Activated T-cell treated with anti-CD3 and anti-CD28 coated beads, Interleukin-2, amount 50 U/mL, for 24 hours (primary cell): ENCODE measurements at places on chromosomes 6 and 20.

DNA sequence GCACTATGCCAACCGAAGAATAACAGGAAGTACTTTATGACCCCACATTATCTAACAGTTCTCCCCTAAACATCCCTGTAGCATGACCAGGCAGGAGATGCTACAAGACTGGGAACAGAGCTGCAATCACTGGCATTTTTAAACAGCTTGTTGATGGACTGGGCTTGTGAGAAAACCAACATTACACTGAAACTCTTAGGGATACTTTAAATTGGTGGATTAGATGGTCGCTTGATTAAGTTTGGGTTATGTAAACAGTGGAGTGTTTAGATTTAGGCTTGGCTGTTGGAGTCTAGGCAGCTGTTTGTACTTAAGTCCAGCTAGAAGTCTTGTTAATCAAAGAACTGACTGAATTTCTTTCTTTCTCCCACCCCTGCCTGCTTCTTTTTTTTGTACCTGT, 234.1 kb upstream of the BMP2 start:
- DNase-seq: no peak

DNA sequence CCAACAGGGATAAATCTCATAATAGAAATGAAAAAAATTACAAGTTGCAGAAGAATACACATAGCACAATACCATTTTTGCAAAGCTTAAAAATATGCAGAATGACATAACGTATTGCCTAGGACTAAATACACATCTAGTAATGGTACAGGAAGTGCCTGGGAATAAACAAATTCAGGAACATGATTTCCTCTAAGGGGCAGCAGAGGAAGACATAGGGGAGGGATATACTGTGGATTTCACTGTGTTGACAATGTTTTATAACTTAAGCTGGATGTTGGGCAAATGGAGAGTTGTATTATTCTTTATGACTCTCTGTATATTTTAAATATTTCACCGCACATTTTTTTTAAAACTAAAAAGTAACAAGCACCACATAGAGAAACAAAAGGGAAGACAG, 5.6 kb upstream of the GLO1 start:
- no peak for DNase-seq

GRCh38 chr6:170150590-170150945, 140.3 kb downstream of the DLL1 start:
- DNase-seq: no peak

- DNase-seq: no peak
Observed at GRCh38 chr6:79597155-79597554, 34.0 kb upstream of the SH3BGRL2 start.

GRCh38 chr20:59458645-59459044, 145.7 kb upstream of the PHACTR3 start:
- no peak for DNase-seq

GRCh38 chr6:30754631-30755030, 10.3 kb upstream of the IER3 start:
- no peak for DNase-seq

GRCh38 chr6:161168281-161168891, 105.5 kb downstream of the AGPAT4 start:
- no peak for DNase-seq

DNA sequence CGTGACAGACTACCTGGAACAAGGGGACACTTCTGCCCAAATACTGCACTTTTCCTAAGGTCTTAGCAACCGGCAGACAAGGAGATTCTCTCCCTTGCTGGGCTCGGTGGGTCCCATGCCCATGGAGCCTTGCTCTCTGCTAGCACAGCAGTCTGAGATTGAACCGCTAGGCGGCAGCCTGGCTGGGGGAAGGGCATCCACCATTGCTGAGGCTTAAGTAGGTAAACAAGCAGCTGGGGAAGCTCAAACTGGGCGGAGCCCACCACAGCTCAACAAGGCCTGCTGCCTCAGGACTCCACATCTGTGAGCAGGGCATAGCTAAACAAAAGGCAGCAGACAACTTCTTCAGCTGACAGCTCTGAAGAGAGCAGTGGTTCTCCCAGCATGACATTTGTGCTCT, 87.8 kb upstream of the ASCC3 start:
- DNase-seq: no peak

DNA sequence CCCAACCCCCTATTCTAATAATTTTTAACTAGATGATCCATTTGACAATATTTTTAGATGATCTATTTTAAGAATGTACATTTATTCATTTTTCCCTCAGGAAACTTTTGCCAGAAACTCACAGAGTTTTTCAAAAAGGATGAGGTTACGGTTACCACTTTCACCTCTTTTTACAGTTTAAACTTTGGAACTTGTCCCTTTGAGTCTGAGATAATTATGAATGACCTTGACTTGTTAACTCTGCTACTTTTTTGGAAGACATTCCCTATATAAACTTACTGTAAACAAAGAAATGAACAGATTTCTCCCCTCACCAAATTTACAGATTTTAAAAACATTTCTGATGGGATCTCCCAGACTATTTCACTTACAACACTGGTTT, 18.4 kb upstream of the BLOC1S5 start:
- DNase-seq: no peak

DNA sequence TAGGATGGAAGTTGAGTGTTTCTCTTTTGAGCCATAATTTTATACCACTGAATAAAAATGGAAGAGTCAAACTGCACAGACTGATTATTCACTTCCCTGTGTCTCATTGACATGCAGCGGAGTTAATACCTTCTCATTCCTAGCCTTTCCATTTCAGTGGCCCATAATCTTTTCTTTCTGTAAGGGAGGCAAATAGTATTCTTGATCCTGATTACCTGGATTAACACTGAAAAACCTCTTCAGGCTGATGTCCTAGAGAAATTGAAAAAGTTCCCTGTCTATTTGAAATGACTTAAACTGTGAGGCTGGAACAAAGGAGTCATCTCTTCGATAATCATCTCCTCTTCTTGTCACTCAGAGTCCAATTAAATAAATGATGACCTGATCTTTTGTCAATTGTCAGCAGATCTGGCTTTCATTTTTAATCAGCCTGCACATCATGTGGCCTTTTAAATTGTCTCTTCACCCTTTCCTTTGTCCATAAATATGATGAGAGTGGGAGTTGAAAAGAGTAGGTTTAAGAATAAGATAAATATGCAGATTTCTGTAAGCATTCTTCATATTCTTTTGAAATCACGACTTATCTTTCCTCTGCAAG, 713.0 kb downstream of the EPM2A start:
- no peak for DNase-seq

DNA sequence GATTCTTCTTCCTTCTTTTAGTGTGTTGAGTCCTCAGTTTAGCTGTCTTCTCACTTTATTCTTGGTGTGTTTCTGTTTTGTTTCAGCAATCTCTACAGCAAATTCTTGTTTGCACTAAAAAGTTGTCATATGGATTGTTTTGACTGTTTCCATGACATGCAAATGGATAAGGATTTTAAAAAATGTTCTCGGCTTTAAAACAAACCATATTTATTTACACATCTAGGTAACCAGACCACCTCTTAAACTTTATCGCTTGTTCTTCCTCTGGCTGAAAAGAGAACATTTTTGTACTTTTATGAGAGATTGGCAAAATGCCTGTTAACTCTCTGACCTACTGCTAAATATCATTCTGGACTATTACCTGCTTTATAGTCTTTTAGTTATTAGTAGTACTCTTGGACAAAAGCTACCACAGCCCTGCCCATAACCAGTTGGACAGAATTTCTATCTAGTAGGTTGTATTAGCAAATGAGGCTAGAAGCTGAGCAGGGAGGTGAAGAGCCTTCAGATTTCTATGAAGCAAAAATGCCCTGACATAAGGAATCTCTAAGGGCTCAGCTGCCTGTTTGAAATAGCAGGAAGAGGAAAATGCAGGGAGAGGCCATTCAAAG, 268.3 kb downstream of the CD109 start:
- no peak for DNase-seq

DNA sequence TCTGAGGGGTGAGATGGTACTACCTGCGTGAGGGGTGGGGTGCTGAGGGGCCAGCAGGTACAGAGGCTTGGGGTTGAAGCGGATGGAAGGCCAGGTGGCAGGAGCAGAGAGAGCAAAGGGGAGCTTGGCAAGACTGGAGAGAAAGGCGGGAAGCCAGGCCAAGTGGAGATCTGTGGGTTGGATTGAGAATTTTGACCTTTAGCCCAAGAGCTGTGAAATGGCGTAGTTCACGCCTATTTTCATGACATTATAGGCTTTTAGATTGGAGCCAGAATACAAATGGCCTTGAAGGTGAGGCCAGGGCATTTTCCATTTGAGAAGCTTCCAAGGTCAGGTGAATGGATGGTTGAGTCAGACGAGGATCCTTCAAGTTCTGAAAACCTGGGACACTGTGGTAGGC, 2.5 kb downstream of the ATRN start:
- DNase-seq: no peak

DNA sequence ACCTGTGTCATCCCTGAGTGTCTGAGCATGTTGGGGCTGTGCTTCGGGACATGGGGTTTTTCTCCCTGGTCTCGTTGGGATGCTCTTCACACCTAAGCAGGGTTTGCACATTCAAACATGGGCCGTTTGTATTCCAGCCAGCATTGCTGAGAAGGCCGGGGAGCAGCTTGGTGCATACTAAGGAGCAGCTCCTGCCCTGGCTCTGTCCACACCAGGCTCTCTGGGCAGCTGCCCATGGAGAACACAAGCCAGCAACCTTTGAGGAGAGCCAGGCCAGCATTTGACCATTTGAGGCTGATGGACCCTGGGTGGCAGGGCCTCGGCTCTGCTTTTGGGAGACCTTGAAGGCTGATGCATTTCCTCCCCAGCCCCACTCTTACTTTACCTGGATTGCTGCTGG, 92.1 kb downstream of the PHACTR3 start:
- DNase-seq: no peak

DNA sequence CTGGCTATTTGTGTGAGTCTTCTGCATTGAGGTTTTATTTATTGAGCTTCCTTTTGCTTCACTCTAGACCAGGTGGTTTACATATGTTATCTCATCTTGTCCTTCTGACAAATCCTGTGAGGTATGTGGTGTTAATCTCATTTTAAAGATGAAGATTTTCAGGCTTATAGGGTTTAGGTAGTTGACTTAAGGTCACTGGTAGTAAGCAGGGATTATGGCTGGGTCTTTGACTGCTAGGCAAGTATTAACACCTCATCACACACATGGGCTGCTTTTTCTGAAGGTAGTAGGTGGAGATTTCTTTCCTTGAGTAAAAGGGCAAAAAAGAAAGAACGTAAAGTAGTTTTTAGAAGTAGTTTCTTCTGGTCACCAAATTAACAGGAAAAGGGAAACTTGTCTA, 72.6 kb downstream of the CDKAL1 start:
- no peak for DNase-seq

GRCh38 chr6:70823651-70824050, 133.2 kb downstream of the B3GAT2 start:
- DNase-seq: no peak

GRCh38 chr20:63278661-63279060, 6.0 kb downstream of the ARFGAP1 start:
- DNase-seq: no peak

DNA sequence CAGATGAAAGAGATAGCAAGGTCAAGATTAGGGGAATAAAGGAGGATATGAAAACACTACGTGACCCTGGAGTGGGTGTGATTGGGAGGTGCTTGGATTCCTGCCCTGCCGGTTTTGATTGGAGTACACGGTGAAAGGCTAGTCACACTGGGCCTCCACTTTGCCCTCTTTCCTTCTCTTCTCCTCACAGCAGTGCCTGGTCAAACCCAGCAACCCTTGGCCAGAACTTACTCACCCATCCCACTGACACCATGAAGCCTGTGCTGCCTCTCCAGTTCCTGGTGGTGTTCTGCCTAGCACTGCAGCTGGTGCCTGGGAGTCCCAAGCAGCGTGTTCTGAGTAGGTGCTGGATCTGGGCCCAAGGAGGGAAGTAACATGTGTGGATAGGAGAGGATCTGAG, at the start of gene WFDC13:
TSS of gene WFDC13 (plus strand) at position 166 of the 400 bp plus-strand sequence. CDS start at position 252, 86 bp downstream.
- no peak for DNase-seq
